ENCODE measurements at places on chromosomes 3 and 15.

DNA sequence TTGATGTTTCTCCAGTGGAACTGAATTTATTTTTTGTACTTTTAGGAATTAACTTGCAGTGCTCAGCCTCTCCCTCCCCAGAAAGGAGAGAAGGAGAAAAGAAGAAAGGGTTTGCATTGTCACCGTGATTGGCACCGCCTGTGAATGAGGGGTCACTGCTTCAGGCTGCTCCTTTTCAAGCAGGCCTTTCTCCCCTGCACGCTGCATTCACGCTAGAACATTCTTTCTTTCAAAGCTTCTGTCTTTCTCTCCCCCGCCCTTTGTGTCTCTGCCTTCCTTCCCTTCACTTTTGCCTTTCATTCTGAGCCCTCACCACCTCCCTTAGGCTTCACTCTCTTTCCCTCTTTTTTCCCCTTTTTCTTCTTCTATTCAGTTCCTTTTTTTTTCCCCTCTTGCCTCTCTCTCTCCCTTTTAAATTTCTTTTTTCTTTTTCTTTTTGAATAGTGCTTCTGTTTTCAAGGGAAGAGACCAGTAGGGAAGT is 42.4 kb downstream of the ZNF710 start:
- DNase-seq: no peak

DNA sequence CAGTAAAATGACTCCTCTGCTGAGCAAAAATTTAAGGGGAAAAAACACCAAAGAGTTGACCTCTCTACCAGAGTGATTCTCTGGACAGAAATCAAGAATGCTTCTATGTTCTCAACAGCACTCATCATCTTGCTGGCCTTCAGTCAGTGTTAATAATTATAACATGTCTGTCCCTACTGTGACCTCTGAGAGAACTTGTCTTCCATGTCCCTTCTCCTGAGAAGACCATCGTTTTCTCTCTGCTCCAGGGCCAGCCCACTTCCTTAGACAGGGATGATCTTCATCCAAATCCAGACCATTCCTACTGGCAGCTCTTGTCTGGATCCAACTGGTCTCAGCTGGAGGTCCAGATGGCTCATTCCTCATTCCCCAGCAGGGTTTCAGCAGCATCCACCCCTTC is 139.0 kb upstream of the NECTIN3 start:
- no peak for DNase-seq

GRCh38 chr15:41885321-41885720 is 8.5 kb downstream of the SPTBN5 start:
- DNase-seq: no peak

- no peak for DNase-seq
These were observed 162.9 kb downstream of the ITPR1 start for GRCh38 chr3:4656059-4656458.

All from activated CD8-positive, alpha-beta memory T cell treated with anti-CD3 and anti-CD28 coated beads for 48 hours (primary cell).